ENCODE measurements at places on chromosomes 7 and 10. TPM values are rescaled to one million over a fixed set of nuclear protein-coding genes. Genes with fewer than 3 reads are reported as not detected.
A peak's percentile ranks its signal among the peaks of the same experiment; 100 is the strongest.

DNA sequence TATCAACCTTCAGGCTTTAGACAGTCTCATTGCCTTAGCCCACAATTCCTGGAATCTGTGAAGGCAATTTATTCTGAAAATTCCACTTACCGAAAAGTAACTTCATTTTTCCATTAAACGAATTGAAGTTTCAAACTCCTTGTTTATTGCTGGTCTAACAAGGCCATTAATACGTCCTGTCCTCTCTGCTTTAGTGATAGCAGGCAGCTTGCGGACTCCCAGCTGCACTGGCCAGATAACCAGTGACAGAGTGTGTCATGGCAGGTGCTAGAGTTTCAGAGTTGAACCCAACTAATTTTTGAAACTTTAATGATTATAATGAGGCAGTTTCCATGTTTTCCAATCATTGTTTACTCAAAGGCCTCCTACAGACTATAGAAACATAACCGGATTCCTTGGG lies 31.1 kb downstream of the LOXL4 start:
- H3K27ac ChIP-seq: no peak overlapping the region
- no peaks in the 10 kb centered on the region for H3K27me3 ChIP-seq
- H3K4me3 ChIP-seq: no peak overlapping the region
- no peaks in the 10 kb centered on the region for H3K4me1 ChIP-seq
- DNase-seq: no peak
- H3K36me3 ChIP-seq: peaks cover 7% of the 10 kb centered on the region

DNA sequence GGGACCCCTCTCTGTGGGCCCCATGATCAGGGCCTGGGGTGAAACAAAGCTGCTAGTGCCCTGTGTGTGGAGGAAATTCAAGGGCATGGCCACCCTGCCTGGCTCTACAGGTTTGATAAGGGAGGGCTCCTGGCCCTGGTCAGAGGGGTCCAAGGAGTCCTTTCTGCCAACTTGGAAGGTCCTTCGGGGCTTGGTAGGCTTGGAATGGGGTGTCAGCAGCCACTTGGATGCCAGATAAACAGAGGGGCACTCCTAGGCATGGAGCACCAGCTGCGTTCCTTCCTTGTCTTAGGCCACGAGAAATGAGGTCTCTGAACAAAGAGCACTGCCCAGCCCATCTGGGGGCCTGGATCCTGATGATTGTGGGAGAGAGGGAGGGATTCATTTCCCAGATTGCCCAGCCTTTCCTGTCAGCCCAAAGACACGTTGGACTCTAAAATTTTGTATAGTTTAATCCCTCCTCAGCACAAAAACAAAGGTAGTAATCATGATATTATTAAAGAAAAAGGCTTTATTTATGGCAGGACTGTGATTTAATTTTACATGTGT lies 5.1 kb downstream of the MTURN start:
- peaks cover 42% of the 10 kb centered on the region for H3K4me1 ChIP-seq
- no peak for DNase-seq
- H3K36me3 ChIP-seq: no peaks in the 10 kb centered on the region

DNA sequence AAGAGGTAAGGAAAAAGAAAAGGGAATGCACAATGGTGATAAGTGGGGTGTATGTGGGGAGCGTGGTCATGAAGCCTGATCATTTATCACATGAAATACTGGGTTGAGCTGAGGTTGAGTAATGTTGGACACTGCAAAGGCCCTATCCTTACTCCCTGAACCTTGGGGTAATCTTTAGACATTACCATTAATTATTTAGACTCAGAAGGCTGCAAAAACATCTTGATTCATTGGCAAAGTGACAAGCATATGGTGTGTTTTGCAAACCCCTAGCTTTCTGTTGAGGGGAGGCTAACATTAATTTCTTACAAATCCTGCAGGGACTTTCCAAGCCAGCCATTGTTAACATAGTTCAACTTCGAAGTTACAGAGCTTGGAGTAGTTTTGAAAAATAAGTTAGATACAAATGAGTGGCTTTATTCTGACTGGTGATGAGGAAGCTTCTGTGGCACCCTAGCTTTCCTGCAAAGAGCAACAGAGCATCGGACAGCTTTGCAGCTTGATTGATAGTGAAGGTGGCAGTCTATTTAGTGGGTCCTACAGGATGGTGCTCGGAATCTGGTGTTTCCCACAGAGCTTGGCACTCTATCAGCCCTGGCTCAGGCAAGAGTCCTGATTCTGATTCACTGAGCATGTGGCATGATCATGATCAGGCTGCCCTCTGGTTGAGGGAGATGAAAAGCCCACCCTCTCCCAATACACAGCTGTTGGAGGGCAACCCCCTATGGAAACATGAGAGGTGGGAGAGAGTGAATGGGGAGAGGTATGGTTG lies 153.7 kb upstream of the NPVF start:
- DNase-seq: no peak
- no peaks in the 10 kb centered on the region for H3K36me3 ChIP-seq
- H3K27ac ChIP-seq: no peak overlapping the region
- no peak overlapping the region for H3K4me3 ChIP-seq
- H3K27me3 ChIP-seq: no peaks in the 10 kb centered on the region

- no peaks in the 10 kb centered on the region for H3K36me3 ChIP-seq
- peak overlapping the region; percentile 91 for H3K27ac ChIP-seq
- no peak for DNase-seq
- peak overlapping the region; percentile 84 for H3K4me3 ChIP-seq
Observed at GRCh38 chr7:114088470-114088940, 169.7 kb upstream of the PPP1R3A start.

GRCh38 chr7:136386876-136387275 lies 409.7 kb upstream of the MTPN start:
- H3K4me3 ChIP-seq: no peak overlapping the region
- no peak overlapping the region for H3K27ac ChIP-seq
- no peaks in the 10 kb centered on the region for H3K27me3 ChIP-seq
- no peaks in the 10 kb centered on the region for H3K4me1 ChIP-seq
- no peaks in the 10 kb centered on the region for H3K36me3 ChIP-seq
- no peak for DNase-seq

- peak overlapping the region; percentile 85 for H3K27ac ChIP-seq
- H3K36me3 ChIP-seq: no peaks in the 10 kb centered on the region
- no peaks in the 10 kb centered on the region for H3K27me3 ChIP-seq
- peak overlapping the region; percentile 79 for H3K4me3 ChIP-seq
- DNase-seq: no peak
Observed at GRCh38 chr10:95183271-95184230, 10.5 kb upstream of the ACSM6 start.

DNA sequence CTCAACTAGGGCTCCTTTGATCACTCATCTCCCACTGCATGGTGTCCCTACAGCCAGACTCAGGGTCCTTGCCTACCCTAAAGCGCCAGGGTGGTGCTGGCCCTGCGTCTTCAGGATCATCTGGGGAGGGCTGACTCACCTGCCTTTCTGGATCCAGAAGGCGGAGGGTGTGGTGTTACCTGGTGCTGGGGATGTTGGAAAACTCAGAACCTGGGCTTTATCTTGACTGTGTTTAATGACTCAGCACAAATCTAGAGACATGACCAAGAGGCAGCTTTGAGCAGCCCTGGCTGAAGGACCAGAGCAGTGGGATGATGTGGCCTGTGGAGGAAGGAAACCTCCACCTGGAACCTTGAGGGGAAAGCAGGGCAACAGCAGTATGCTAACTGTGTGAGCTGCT lies 96.5 kb downstream of the GRK5 start:
- H3K27me3 ChIP-seq: no peaks in the 10 kb centered on the region
- H3K27ac ChIP-seq: peak overlapping the region; percentile 89
- H3K4me3 ChIP-seq: no peak overlapping the region
- peaks cover 17% of the 10 kb centered on the region for H3K4me1 ChIP-seq
- H3K36me3 ChIP-seq: no peaks in the 10 kb centered on the region
- no peak for DNase-seq

IQUB gene
- total RNA-seq: not detected

TRIM50 gene
- total RNA-seq: not detected

GIMAP1 gene
- total RNA-seq: 21.2 TPM

Measured in ascending aorta (tissue), 2 donors.